ENCODE measurements at places on chromosomes 7 and 10.
A peak's percentile ranks its signal among the peaks of the same experiment; 100 is the strongest.

DNA sequence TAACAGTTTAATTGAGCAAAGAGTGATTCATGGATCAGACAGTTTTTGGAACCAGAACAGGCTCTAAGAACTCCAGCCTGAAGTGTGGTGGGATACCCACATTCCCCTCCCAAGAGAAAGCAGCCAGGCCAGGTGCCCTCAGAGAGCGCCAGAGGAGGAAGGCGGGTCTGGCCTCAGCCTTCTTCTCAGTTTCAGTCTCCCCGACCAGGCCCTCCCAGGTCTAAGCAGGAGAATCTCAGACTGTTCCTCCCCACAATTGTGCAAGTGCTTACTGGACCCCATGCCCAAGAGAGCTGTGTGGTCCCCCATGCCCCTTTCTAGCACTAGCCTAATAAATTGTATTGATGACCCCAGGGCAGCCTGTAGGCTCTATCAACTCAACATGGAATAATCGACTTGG is 25.6 kb downstream of the PPIF start:
- peak; percentile 33 for DNase-seq

DNA sequence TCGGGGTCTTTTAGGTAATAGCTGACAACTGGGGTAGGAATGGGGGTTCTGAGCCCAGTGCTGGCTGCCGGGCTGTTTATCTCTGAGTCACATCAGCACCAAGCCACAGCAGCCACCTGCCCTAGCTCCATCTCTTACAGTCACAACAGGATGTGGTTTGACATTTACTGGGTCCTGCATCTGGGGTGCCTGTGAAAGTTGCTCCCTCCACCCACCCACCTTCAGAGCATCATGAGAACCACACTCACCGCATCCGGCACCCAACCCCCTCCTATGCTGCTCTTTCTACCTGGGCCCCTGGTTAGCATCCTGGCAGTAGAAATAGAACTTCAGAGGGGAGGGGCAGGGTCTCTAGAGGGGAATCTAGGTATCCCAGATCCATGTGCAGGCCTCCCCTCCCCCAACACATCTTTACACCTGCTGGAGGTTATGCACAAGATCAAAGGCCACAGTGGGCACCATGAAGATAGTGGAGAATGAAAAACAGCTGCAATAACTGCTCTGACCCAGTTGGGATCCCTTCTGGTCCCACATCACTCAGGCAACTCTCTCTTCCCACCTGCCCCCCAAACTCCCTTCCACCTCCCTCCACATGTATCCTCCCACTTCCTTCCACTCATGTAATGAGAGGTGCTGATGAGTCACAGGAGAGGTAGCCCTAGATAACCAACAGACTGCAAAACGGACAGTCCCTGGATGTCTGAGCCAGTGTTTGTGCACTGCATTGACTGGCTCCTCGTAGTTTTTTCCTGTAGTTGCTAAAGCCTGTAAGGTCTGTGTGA is 38.2 kb downstream of the PRSS2 start:
- DNase-seq = peak; percentile 96

DNA sequence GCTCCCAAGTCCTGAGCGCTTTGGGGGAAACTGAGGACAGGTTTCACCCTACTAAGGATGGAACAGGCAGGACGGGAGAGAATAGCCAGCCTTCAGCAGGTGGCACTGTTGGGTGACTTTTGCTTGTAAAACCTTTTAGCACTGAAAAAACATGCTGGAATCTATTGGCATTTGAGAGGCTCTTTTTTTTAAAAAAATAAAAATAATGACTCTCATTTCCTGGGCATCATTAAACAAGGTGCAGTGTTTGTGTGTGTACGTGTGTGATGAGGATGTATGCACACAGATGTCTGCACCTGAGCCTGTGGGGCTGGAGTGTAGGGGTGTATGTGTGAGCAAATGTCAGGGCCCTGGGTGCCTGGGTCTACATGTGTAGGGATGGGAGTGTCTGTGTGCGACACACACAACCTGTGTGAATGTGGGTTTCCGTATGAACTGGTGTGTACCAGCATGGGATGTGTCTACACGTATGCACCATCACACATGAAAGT is 177.9 kb downstream of the RPS24 start:
- DNase-seq = no peak

DNA sequence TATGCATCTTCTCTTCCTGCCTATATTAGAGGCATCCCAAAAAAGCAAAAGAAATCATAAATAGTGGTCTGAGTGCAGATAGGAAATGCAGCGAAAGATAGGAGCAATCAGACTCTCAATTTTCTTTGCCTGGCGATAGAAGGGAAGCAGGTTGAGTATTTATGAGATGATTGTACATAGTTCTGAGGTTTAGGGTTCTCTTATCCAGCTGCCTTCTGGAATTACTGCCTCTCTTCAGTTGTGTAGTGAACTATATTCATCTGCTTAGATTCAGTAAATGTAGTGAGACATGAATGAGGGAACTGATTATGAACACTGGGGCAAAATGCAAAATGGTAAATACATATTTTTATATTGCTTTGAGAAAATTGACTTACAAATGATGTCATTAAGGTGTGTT is 93.0 kb upstream of the CYP26C1 start:
- DNase-seq = no peak

DNA sequence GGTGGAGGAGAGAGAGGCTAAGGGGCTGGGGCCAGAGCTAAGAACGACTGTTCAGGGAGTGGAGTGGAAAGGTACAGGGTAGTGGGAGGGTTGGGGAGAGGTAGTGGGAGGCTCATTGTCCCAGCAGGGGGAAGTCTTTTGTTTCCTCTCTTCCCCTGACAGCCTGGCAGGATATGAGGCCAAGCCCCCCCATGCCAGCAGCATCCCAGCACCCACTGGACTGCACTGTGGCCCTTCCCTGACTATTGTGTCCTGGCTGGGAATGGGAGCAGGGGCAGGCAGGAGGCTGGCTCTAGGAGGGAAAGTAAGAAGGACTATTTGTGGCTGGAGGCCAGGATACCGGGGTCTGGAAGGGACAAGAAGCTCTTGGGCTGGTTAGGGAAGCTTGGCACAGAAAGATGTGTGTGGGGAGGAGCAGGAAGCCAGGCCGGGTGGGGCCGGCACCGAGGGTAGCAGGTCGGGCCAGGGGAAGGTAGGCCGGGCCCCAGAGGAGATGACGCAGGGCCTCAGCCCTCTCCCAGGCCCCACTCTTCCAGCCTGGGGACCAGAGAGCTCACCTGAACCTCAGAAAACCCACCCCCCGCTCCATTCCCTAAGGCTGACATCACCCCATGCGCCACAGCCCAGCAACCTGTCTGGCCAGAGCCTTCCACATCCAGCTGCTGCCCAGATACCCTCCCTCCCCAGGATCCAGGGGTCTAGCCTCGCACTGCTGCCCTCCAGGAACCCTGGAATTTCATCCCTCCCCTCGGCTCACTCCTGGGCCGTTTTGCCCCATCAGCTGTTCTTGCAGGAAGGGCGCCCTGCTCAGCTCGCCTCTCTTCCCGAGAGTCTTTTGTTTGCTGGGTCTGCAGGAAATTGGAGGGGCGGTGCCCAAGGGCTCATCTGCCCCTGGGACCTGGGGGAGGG is 8.8 kb upstream of the EPHB4 start:
- DNase-seq = no peak

- no peak for DNase-seq
Observed at GRCh38 chr7:16436306-16436705, 15.0 kb upstream of the CRPPA start.

- DNase-seq = no peak
Observed at GRCh38 chr10:86657396-86658011, 3.2 kb downstream of the OPN4 start.

GRCh38 chr10:128178302-128178958 is 52.2 kb upstream of the MKI67 start:
- peak; percentile 39 for DNase-seq

- DNase-seq = no peak
Observed at GRCh38 chr10:92880233-92880861, 32.0 kb downstream of the EXOC6 start.

DNA sequence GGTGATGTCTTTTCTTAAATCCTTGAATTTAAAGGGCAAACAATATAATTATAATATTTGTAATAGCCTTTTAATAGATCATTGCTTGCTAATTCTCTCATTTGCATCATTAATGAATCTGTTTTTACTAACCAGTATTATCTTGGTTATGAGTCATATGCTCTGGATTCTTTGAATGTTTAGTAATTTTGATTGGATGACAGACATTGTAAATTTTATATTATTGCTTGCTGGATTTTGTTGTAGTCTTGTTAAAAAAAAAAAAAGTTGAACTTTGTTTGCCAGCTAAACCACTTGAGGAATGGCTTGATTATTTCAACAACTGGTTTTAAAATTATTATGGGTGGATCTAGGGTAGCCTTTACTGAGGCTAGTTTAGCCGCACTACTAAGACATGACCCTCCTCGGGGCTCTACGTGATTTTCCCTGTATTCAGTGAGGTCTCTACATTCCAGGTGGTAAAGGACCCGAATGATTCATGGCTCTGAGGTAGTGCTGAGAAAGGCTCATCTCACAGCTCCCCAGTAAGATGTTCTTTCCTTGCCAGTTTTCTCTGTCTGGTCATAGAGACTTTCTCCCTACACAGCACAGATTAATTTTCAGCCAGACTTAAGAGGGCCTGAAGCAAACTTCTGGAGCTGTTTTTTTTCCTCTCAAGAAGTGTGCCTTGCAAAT is 8.5 kb downstream of the C10orf90 start:
- no peak for DNase-seq

Measured in stimulated activated effector memory CD8-positive, alpha-beta T cell treated with anti-CD3 and anti-CD28 coated beads, Interleukin-12 subunit alpha, Interleukin-12 subunit beta, amount 100 ng/mL, for 72 hours (primary cell).